ENCODE measurements at places on chromosomes 12 and 14.
A peak's percentile ranks its signal among the peaks of the same experiment; 100 is the strongest.

GRCh38 chr12:100935929-100936328 lies 141.4 kb downstream of the ANO4 start:
- no peak for DNase-seq

GRCh38 chr12:131114942-131115584 lies 161.4 kb downstream of the ADGRD1 start:
- DNase-seq, result no peak

- no peak for DNase-seq
Observed at GRCh38 chr12:108152170-108152538, 23.1 kb downstream of the WSCD2 start.

DNA sequence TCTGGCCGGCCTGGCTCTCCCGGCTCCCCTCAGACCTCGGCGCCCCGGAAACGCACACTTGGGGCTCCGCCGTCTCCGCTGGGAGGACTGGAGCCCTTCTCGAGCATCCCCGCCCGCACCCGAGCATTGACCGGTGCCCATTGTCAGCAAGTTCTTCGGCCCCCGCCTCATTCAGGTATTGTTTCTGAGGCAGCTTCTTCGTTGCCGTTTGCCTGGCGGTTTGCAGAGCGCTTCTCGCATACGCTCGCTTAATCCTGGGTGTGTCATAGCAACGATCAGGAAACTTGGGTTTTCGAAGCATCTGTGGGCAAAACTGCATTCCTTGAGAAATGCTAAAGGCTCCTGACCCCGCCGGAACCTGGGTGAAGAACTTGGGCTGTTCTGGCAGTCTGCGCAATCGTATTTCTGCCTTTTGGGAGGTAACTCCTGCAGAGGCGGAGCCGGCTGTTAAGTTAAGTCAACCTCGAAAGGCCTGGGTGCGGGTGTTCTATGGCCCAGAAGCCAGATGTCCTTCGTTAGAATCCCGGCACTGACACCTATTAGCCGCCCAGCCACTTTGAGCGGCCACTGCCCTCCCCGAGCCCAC lies 518 bp downstream of the GSKIP start:
- DNase-seq, result peak; percentile 29

DNA sequence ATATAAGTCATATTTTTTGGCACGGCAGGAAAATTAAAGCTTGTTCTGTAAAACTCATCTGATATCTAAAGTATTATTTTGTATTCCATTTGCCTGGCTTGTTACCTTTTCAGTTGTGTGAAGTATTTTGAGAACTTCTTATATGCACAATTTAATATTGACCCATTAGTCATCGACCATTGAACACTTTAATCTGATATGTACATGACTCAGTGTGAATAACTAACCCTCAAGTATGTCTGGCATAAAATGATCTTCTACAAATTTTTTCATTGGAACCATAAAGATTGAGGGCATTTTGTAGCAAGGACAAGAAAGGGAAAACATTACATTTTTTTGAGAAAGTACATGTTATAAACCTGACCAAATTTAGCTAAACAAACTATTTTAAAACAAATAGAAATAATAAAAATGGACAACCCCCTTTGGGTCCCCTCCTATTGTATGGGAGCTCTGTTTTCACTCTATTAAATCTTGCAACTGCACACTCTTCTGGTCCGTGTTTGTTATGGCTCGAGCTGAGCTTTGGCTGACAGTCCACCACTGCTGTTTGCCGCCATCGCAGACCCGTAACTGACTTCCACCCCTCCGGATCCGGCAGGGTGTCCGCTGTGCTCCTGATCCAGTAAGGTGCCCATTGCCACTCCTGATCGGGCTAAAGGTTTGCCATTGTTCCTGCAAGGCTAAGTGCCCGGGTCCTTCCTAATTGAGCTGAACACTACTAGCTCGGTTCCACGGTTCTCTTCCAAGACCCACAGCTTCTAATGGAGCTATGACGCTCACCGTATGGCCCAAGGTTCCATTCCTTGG lies 118.8 kb downstream of the SLC6A15 start:
- no peak for DNase-seq

GRCh38 chr12:42504049-42504448 lies 85.5 kb downstream of the PRICKLE1 start:
- no peak for DNase-seq

GRCh38 chr12:117333331-117333881 lies 28.0 kb downstream of the NOS1 start:
- no peak for DNase-seq

- DNase-seq, result no peak
Observed at GRCh38 chr14:54475187-54475899, 13.4 kb downstream of the GMFB start.

DNA sequence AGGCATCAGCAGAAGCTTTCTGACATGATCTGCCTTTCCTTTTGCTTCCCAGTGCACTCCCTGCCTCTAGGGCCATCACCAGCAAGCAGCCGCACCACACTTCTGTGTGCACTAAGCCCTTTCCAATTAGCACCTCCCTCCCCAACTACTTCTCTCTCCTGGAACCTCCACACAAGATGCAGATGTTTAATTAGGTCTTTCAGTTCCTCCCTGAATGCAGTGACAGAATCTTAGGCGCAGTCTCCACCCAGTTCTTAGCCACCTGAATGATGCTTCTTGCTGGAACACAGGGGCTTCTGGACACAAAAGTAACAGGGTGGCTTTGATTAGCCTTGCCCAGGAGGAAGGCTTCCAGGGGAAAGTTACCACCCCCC lies 32.9 kb downstream of the NIN start:
- no peak for DNase-seq

GRCh38 chr12:114976959-114977358 lies 293.0 kb upstream of the TBX3 start:
- DNase-seq, result no peak

DNA sequence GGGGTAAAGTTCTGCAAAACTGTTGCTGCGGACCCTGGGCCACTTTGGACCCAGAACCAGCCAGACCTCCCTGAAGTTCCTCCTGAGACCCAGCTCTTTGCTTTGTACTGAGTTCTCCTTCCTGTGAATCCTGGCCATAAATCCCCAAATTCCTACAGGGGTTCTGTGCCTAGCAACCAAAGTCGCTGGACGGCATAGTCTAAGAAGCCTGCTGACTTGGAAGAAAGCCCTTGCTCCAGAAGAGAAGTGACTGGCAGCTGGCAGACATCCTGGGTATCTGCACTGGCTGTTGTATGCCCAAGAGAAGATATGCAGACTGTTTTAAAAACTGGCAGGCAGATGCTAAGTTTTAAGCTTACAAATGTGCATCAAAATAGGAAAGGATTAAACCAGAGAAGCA lies 99.9 kb upstream of the SLC24A4 start:
- no peak for DNase-seq
